ENCODE measurements at places on chromosomes 7 and 10.

- DNase-seq, result no peak
Measured at GRCh38 chr7:138460176-138460648, at the start of gene TRIM24. TRIM24 (plus strand) TSS chr7:138460259; CDS start chr7:138460549, 290 bp downstream.

- no peak for DNase-seq
Measured at GRCh38 chr7:14000247-14000646, 10.8 kb upstream of the ETV1 start.

DNA sequence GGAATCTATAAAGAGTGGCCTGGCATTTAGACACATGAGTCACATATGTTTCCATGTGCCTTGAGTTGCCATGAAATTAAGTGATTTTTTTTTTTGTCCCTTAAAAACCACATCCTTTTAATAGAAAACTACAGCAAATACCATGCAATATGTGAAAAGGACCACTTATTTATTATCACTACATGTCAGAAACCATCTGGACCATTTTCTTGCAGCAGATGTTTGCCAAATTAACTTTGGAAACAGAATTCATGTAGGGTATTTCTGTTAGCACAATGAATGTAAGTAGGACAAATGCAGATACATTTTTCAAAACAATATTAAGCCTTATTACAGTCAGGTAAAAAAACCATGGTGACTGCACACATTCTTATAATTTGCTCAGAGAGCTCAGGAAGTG is 230.6 kb downstream of the REEP3 start:
- DNase-seq, result no peak

DNA sequence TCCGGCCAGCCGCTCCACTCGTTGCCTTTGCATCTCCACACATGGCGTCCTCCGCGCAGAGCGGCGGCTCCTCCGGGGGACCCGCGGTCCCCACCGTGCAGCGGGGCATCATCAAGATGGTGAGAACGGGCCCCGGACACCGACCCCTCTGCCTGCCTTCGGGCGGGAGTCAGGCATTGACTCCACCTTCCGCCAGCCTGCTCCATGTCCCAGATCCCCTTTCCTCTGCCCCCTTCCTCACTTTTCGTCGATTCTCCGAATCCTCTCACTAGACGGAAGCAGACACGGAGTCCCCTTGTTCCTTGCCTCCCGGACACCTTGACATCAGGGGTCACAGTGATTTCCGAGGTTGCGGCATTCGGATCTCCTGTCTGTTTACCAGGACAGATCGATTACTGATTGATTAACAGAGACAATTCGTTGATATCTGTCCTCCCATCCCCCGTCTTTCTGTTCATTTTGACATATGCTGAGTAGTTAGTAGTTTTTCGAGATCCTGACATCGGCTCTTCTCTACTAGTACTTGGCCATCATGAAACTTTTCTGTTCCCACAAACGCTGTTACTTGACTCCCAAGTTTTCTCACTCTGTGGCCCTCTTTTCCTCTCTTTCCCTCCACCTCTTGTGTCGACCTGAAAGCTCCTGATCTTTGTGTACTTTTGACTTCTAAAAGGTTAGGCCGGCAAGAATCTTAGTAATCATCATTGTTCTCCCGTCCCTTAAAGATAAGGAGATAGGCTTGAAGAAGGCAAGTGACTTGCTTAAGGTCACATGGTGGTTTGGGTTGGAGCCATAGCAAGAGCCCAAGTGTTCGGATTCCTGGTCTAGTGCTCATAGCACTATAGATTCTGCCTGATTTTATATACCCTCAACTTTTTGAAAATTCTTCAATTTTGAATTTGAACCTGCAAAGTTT is 597 bp downstream of the SND1 start:
- no peak for DNase-seq

DNA sequence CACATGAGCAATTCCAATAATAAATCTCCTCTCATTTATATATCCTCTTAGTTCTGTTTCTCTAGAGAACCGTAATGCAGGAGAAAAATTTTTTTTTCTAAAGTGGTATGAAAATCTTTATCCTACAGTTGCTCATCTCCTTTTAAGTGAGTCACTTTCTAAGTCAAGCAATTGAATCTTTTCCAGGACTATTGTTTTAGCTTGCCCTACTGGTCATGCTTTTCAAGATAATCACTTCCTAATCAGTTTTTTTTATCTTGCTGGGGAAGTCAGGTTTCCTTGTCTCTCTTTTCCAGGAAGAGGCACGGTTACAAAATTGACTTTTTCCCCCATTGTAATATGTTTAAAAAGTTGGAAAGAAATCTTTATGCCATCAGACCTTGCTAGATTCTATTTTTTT is 44.0 kb downstream of the INPP5F start:
- DNase-seq, result peak; percentile 37

- no peak for DNase-seq
Measured at GRCh38 chr10:96250349-96250748, 21.0 kb downstream of the BLNK start.

DNA sequence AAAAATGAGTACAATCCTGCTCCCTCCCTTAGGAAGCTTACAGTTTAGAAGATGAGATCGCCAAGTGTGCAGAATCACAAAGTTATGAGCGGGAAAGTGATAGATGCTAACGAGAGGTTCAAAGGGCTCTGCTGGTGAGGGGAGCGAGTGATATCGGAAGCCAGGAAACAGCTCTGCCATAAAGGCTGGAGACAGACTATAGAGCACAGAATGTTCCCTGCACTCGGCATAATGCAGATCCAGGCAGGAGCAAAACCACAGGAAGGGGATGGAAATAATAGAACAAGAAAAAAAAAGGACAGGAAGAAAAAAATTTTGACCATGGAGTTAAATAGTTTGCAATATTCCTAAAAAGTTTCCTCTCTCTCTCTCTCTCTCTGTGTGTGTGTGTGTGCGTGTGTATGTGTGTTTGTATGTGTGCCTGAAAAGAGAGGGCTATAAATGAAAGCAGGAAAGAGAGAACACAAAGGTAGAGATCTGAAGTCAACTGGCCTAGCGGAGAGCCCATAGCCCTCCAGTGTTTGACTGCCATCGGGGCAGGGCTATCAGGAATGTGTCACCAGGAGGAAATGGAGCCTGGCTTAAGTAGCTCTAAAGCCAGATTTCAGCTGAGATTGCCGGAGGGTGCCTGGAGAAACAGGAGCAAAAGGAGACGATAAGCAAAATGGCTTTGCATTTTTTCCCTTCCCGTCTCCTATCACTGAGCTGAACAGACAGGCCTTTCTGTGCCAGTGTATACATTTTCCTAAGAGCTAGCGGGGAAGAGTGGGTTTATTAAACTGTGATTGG is 175.8 kb upstream of the LYZL1 start:
- no peak for DNase-seq

- DNase-seq, result no peak
Measured at GRCh38 chr7:55731931-55732330, 130.6 kb downstream of the SEPTIN14 start.

GRCh38 chr7:70788276-70788675 is 343.7 kb upstream of the GALNT17 start:
- DNase-seq, result no peak

DNA sequence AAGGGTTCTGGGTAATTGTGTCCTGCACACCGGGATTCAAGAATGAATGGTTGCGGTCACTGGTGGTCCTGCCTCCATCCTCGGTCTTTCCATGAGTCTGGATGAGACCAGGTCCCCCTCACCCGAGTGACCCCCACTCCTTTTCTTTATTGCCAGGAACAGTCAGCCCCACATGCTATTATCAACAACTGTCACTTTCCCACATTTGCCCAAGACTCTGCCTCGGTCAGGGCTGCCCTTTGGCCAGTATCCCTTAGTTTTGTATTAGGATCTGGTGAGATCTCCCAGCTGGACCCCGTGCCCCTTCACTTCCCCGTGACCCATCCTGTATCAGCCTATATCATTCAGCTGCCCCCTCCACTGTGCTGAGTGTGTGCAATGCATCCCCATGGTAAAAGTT is 288.3 kb downstream of the ADARB2 start:
- no peak for DNase-seq
